Mesangial cell (primary cell): ENCODE measurements at places on chromosomes 6 and 20. TPM values are rescaled to one million over a fixed set of nuclear protein-coding genes. Genes with fewer than 3 reads are reported as not detected.

The CDSN gene
- total RNA-seq = 0.25 TPM in 1 of 2 replicates, not detected in the other

The PRKN gene
- total RNA-seq = 0.49 and 4.4 TPM in 2 replicates

The BPIFA1 gene
- total RNA-seq = not detected in 2 replicates

The JPH2 gene
- total RNA-seq = 0.33 and 1.9 TPM in 2 replicates

The ROS1 gene
- total RNA-seq = 0.13 and 1.1 TPM in 2 replicates

The PROKR2 gene
- total RNA-seq = not detected in 2 replicates

The IDH3B gene
- 96.6 and 108 TPM in 2 replicates for total RNA-seq

The SLC25A27 gene
- total RNA-seq = 1.3 and 2.5 TPM in 2 replicates

The DDX43 gene
- total RNA-seq = 0.16 and 0.51 TPM in 2 replicates

The CYP24A1 gene
- total RNA-seq = not detected in 2 replicates

The MYH7B gene
- total RNA-seq = under 0.01 and 0.76 TPM in 2 replicates

The SLC4A11 gene
- total RNA-seq = 1.1 and 17.6 TPM in 2 replicates

The HRH3 gene
- total RNA-seq = not detected in 2 replicates

The CST4 gene
- not detected in 2 replicates for total RNA-seq

The OR2H2 gene
- not detected in 2 replicates for total RNA-seq

The ARMC2 gene
- 0.81 and 1.6 TPM in 2 replicates for total RNA-seq

The SSTR4 gene
- total RNA-seq = not detected in 2 replicates

The BPIFB6 gene
- total RNA-seq = not detected in 2 replicates

The ZSCAN31 gene
- 2.1 and 2.9 TPM in 2 replicates for total RNA-seq

The PRDM13 gene
- total RNA-seq = not detected in 2 replicates

The PNPLA1 gene
- not detected in 2 replicates for total RNA-seq
